ENCODE measurements at places on chromosomes 12 and 14.
A peak's percentile ranks its signal among the peaks of the same experiment; 100 is the strongest.

GRCh38 chr14:50343434-50343833 lies 31.3 kb downstream of the DMAC2L start:
- no peak for DNase-seq

- DNase-seq: peak; percentile 83
Observed at GRCh38 chr12:6039894-6040601, 84.4 kb downstream of the VWF start.

- no peak for DNase-seq
Observed at GRCh38 chr12:131112700-131113290, 159.1 kb downstream of the ADGRD1 start.

GRCh38 chr12:25051656-25052195 lies 102.8 kb upstream of the BCAT1 start:
- no peak for DNase-seq
